Daoy (cell line): ENCODE measurements at places on chromosomes 12 and 14. TPM values are rescaled to one million over a fixed set of nuclear protein-coding genes. Genes with fewer than 3 reads are reported as not detected.

GRCh38 chr12:2287589-2287988 is 234.8 kb downstream of the CACNA1C start:
- DNase-seq, result no peak

The ZFC3H1 gene
- total RNA-seq, result 14.4 and 16.9 TPM in 2 replicates

DNA sequence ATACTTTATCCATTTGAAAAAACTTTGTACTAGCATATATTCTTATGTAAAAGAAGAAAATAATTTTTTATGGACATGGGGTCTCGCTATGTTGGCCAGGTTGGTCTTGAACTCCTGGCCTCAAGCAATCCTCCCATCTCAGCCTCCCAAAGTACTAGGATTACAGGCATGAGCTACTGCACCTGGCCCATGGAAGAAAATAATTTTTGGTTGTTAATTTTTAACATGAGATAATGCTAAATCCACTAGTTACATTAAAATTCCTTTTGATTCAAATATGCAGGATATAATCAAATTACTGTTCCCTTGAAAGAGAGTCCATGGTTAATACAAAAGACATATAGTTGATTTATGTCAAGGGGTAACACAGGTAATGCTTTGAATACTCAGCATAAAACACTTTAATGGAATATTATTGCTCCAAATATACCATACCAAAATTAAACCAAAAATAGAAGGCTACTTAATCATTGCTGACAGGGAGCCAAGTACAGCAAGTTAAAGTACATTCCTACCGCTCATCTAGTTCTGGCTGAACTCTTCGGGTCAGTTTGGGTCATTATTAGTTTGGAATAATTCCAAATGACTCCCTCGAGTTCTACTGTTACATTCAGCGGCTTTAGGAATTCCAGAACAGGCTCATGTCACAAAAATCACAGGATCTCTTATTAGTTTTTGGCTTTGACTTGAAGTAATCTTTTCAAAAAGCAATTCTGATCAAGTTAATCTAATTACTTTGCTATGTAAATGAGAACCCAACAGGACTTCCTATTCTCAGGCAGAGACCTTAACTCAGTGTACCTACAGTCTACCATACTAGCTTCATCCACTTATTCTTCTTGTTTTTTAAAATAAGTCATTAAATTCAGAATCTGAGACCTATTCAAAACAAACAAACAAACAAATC is 6.1 kb downstream of the SOS2 start:
- DNase-seq, result peak; percentile 44

The ADAM20 gene
- 0.18 and 0.34 TPM in 2 replicates for total RNA-seq

- DNase-seq, result no peak
Observed at GRCh38 chr12:7075939-7076338, 15.4 kb downstream of the C1S start.

DNA sequence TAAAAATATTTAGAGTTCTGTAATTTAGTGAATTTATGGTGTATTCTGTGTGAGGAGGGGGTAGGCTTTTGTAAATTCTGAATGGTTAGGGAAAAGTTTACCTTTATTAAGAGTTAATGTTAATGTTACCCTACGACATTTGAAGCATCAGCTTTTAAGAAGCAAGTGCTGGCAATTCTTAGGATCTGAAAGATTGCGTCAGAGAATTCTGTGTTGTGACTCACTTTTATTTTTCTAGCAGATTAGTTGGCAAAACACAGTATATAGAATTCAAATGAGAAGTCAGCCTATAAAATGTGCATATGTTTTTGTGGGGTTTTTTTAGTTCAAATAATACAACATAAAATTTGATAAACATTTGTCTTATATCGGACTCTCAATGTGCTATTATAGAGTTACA is 97.6 kb downstream of the RAD52 start:
- DNase-seq, result peak; percentile 21

The MSRB3 gene
- total RNA-seq, result 22.0 and 25.3 TPM in 2 replicates

GRCh38 chr12:51905471-51906429 is 1.6 kb upstream of the ACVRL1 start:
- DNase-seq, result no peak

The STXBP6 gene
- 2.6 and 2.9 TPM in 2 replicates for total RNA-seq

- no peak for DNase-seq
Observed at GRCh38 chr14:38047195-38047902, 160.4 kb upstream of the SSTR1 start.

DNA sequence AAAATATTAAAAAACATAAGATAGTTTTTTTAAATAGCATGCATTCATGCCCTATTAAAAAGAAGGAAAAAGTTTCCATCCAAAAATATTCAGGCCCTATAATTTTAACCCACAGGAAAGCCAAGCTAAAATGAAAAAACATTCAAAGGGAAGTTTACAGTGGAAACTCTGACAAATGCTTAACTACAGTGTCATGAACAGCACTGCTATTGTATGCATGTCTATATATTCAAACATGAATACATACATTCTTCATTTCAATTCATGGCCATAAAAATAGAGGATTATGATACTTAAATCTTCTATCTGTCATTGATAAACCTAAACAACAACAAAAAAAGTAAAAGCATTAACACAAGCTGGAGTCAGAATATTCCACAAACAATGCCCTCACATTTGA is 67.4 kb downstream of the PPP2R5E start:
- DNase-seq, result no peak

The FSCB gene
- total RNA-seq, result not detected in 2 replicates
